ENCODE measurements at places on chromosomes 12 and 14.

- no peak for DNase-seq
These were observed 49.5 kb downstream of the KDM2B start for GRCh38 chr12:121531356-121531750.

GRCh38 chr12:33296529-33296928 lies 143.1 kb downstream of the SYT10 start:
- DNase-seq: no peak

- no peak for DNase-seq
These were observed 5.9 kb upstream of the TULP3 start for GRCh38 chr12:2884810-2885209.

DNA sequence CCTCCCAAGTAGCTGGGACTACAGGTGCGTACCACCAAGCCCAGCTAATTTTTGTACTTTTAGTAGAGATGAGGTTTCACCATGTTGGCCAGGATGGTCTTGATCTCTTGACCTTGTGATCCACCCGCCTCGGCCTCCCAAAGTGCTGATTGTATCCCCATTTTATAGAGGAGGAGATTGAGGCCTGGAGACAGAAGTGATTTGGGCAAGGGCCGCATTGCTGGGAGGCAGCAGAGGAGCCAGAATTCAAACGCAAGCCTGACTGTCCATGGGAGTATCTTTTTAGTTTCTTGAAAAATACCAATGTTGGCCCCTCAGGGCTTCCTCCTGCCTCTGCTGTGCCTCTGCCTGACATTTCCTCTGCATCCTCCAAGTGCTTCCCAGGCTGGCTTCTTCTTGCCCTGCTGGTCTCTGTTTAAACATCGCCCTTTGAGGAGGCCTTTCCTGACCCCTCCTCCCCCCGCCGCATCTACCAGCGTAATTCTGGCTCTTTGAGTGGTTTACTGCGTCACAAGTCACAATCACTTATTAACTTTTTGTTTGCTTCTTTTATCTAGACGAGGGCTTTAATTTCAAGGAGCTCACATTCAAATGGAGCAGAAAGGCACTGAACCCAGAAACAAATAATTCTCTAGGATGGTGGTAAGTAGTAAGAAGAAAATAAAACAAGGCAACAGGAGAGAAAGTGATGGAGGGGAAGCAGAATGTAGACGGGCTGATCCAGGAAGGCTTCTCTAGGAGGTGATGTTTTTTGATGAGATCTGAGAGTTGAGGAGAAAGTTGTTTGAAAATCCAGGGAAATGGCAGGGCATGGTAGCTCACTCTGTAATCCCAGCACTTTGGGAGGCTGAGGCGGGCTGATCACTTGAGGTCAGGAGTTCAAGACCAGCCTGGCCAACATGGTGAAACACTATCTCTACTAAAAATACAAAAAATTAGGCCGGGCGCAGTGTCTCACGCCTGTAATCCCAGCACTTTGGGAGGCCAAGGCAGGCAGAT lies 91.0 kb upstream of the MED13L start:
- DNase-seq: no peak

GRCh38 chr14:20971705-20972021 lies 16.4 kb downstream of the RNASE2 start:
- no peak for DNase-seq

- DNase-seq: no peak
These were observed 21.3 kb upstream of the TCP11L2 start for GRCh38 chr12:106281056-106281782.

GRCh38 chr14:20697273-20698017 lies 8.9 kb downstream of the ANG start:
- peak; percentile 26 for DNase-seq

GRCh38 chr12:42855362-42855950 lies 265.9 kb upstream of the PRICKLE1 start:
- DNase-seq: no peak

- DNase-seq: no peak
These were observed 344.5 kb upstream of the NAV3 start for GRCh38 chr12:77485961-77486854.

GRCh38 chr14:61573748-61574513 lies 121.4 kb upstream of the HIF1A start:
- DNase-seq: no peak

- DNase-seq: no peak
These were observed 49.8 kb downstream of the CPM start for GRCh38 chr12:68883151-68883550.

DNA sequence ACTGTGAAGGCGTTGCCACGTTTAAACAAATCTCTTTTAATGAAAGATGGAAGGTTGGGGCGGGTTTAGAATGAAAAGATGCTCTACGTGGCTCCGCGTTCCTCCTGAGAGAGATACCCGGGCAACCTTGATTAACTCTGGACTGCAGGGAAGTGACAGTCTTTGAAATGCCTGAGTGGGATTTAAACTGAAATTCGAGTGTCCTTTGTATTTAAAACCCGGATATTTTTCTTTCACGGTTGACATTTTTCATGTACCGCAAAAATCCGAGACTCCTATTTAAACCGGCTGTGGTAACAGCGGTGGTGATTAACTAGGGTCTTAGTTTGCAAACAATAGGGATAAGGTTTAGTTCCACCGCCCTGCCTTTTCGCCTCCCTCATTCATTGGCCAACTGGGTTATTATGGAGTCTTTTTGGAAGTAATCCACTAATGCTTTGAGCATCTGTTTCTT lies 707 bp downstream of the G2E3 start:
- DNase-seq: no peak

- DNase-seq: no peak
These were observed 32.0 kb downstream of the MYL2 start for GRCh38 chr12:110888256-110888991.

DNA sequence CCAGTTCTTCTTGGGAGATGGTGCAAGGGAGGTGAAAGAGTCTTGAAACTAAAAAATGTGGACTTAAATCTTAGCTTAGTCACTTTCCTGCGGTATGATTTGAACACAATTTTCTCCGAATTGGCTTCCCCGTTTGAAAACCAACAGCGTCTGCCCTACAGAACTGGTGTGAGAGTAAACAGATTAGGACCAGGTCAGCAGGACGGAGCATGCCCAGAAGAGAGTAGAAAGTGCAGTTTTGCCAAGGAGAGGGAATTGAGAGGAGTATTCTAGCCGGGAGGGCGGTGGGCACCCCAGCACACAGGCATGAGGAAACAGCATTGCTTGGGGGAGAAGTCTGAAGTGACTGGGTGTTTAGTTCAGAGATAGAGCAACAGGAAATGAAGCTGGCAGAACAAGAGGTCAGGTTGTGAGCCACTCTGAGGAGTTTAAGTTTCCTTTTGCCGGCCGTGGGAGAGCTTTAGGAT lies 927.1 kb downstream of the VRK1 start:
- DNase-seq: no peak

- no peak for DNase-seq
These were observed 81.1 kb upstream of the ST8SIA1 start for GRCh38 chr12:22415342-22416309.

GRCh38 chr14:23365732-23366425 lies 907 bp upstream of the EFS start:
- no peak for DNase-seq

DNA sequence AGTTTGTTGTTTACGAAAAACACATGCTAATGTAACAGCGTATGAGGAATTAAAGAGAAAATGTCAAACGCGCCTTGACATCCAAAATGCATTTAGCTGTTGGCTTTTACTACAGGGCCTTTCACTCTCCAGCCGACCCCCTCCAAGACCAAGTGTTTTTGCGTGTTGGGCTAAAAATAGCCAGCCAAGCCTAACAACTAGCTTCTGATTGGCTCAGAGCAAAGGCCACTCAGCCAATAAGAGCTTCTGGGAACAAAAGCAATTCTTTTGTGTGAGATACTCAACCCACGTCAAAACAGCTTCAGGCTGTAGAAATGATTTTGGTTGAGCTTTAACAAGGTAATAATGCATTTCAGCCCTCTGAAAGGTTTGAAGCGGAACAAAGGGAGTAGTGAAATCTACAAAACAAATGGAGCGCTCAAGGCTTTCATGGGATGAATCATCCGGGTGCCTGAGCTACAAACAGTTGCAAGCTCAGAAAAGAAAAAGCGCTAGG lies 198.7 kb upstream of the DCN start:
- no peak for DNase-seq

DNA sequence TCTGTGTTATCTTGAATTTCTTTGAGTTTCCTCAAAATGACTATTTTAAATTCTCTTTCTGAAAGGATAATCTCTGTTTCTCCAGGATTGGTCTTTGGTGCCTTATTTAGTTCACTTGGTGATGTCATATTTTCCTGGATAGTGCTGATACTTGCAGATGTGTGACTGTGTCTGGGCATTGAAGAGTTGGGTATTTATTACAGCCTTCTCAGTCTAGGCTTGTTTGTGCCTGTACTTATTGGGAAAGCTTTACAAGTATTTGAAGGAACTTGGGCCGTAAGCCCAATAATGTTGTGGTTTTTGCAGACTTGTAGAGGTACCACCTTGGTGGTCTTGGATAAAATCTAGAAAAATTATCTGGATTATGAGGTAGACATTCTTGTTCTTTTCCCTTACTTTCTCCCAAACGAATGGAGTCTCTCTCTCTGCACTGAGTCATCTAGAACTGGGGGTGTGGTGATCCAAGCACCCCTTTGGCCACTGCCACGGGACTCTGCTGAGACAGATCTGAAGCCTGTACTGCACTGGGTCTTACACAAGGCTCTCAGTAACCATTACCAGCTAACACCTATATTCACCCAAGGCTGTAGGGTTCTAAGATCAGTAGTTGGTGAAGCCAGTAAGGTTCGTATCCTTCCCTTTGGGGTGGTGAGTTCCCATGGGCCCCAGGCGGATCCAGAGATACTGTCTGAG lies 703.7 kb upstream of the MGAT4C start:
- DNase-seq: no peak

DNA sequence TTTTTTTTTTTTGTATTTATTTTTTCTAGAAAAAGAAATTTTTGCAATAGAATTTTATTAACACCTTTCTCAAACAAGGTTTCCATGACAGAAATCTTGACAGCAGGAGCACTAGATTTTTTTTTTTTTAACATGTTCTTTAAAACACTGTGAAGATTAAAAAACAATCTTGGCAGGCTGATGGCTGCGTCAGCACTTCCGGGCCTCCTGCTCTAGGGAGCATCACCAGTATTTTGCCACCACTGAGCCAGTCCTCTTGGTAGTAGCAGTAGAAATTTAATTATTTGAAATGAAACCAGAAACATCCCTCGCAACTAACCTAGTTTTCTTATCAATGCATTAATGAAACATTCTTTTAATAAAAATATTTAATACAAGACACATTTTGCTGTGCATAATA lies 99.6 kb downstream of the APAF1 start:
- no peak for DNase-seq

- no peak for DNase-seq
These were observed 21.5 kb upstream of the IFNG start for GRCh38 chr12:68180792-68181744.

DNA sequence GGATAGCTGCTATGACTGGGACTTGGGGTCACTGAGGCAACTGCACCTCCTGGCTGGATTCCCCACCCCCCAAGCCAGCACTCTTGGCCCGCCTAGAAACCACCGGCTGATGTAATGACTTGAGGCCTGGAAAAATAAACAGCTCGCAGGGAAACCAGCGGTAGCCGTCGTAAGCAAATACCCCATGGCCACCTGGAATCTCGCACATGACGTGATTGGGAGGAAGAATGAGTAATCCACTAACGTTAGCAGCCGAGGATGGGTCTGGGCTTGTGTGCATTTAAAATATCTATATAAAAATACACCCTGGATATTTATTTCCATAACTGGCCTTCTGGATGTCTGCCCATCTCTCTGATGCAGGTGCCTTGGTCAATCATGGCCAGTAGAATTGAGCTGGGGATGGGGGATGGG lies 120.1 kb downstream of the SMOC1 start:
- no peak for DNase-seq

DNA sequence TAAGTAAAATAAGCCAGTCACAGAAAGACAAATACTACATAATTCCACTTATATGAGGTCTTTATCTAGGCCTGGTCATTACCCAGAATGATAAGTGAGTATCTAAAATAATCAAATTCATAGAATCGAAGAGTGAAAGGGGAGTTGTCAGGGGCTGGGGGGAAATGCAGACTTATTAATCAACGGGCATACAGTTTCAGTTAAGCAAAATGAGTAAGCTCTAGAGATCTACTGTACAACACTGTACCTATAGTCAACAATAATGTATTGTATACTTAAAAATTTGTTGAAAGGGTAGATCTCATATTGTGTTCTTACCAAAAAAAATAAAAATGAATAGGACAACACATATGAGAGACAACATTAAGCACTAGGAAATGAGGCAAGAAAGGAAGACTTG lies 13.3 kb downstream of the BTBD7 start:
- no peak for DNase-seq

DNA sequence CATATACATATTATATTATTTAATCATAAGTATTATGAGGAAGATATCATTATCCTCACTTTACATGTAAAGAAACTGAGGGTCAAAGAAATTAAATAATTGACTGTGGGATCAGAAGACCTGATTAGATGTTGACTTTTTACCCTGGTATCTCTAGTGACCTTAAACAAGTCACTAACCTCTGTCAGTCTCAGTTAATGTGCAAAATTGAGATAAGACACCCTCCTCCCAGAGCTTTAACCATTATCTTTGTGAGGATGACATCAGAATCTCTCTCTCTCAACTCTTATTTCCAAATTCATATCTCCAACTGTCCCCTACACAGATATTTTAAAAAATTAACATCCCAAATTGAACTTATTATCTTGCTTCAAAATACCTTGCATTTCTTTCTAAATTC lies 177.8 kb downstream of the KLHL28 start:
- no peak for DNase-seq

GRCh38 chr14:100715803-100716202 lies 10.9 kb upstream of the DLK1 start:
- no peak for DNase-seq

DNA sequence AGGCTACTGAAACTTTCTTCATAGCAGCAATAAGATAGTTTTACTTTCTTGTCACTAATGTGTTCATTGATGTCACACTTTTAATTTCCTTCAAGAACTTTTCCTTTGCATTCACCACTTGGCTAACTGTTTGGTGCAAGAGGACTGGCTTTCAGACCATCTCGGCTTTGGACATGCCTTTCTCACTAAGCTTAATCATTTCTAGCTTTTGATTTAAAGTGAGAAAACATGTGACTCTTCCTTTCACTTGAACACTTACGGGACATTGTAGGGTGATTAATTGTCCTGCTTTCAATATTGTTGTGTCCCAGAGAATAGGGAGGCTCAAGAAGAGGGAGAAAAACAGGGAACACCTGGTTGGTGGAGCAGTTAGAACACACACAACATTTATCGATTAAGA lies 41.9 kb downstream of the IFNG start:
- DNase-seq: no peak

- no peak for DNase-seq
These were observed 329.0 kb downstream of the ZFP36L1 start for GRCh38 chr14:68463705-68464374.

DNA sequence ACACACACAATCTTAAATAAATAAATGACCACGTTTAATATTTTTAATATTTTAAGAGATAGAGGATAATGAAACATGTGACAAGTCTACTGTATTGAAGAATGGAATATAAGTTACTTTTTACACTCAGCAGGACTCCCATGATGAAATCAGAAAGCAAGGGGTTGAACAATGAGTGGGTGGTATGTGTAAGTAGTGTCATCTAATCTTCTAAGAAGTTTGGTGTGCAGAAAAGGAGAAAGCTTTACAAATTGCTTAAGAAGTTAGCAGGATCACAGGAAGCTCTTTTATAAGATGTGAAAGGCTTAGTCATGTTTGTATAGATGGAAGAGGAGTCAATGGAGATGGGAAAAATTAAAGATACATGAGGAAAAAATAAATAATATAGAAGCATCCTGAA lies 47.8 kb downstream of the SLC15A5 start:
- no peak for DNase-seq

GRCh38 chr14:58824106-58824505 lies 186.3 kb downstream of the DACT1 start:
- no peak for DNase-seq
